Hematopoietic multipotent progenitor cell treated with erythropoietin and hydrocortisone succinate and interleukin-3 and kit ligand, for 4 days (in vitro differentiated cells): ENCODE measurements at places on chromosomes 7 and 10.
A peak's percentile ranks its signal among the peaks of the same experiment; 100 is the strongest.

DNA sequence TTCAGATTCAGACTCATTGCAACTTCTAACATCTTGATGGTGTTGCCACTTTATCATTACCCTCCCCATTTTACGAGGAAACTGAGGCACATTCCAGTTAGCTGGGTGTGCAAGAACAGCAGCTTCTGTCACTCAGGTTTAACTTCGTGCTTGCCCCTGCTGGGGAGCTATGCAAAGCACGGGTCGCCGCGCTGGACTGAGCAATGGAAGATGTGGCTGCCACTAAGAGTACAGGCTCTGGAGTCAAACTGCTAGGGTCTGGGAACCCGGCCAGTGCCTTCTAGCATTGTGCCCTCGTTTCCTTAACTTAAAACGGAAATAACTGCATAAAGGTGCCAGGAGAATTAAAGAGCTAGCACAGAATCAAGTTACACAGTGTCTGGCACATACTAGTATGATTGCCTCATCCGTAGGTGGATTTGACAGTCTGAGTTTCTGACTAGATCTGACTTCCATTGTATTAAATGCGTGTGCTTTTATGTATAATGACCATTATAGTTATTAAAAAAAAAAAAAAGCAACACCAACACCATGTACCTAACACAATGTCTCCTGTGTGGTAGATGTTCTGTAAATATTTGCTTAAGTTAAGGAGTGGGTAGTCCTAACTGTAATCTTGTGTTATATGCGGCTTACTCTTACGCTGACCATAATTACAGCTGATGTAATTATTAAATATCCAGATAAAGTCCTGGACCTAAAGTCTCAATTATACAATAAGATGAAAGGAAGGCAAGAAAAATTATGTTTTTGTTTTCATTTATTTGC lies 842 bp downstream of the ZNF22 start:
- DNase-seq: peak; percentile 72

GRCh38 chr10:6339891-6340290 lies 137.2 kb downstream of the PFKFB3 start:
- no peak for DNase-seq

DNA sequence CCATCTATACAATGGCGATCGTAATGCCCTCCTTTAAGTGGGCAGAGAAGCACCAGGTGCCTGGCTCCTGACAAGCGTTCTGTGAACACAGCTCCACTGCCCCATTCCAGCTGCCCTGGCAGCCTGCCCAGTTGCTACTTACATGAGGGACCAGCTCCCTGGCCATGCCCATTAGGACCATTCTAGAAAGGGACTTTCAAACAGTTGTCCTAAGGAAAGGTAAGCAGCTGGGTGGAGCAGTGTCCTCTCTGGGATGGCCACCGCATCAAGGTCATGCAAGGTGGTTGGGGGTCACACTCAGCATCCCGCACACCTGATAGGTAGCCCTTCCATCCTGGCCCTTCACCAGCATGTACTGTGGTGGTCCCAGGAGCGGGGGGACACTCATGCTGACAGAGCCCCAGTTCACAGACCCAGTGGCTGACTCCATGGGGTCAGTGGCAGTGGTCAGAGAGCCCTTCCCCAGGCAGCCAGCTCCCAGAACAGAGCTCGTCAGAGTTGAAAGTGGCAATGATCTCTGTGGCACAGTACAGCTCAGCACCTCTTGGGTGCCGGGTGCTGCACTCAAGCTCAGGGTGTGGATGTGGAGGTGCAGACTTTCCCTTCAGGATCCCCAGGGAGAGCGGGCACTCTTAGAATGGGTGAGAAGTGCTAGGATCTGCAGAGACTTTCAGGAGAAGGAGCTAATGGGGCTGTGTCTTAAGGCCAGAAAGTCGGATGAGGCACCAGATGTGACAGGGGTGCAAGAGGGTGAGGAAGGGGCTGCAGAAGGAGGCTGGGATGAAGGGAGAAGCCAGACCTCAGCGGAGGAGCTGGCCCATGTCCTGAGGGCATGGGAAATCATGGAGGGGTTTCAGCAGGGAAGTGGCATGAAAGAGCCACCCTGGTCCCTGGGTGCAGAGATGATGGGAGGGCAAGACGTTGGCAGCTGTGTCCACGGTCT lies 10.9 kb downstream of the MMRN2 start:
- no peak for DNase-seq

GRCh38 chr7:155228459-155228845 lies 69.2 kb upstream of the INSIG1 start:
- DNase-seq: no peak

GRCh38 chr10:4470231-4470835 lies 355.7 kb upstream of the AKR1E2 start:
- no peak for DNase-seq

- no peak for DNase-seq
Observed at GRCh38 chr7:33395340-33395739, 266.0 kb downstream of the BBS9 start.

- DNase-seq: peak; percentile 84
Observed at GRCh38 chr10:62437696-62438095, 63.5 kb downstream of the ZNF365 start.

GRCh38 chr10:21479570-21480315 lies 45.7 kb downstream of the SKIDA1 start:
- no peak for DNase-seq

- peak; percentile 54 for DNase-seq
Observed at GRCh38 chr10:96626795-96627194, 40.0 kb upstream of the TM9SF3 start.
